ENCODE measurements at places on chromosomes 5 and 9. TPM values are rescaled to one million over a fixed set of nuclear protein-coding genes. Genes with fewer than 3 reads are reported as not detected.

The SPATA31A3 gene
- total RNA-seq, result not detected

The CDC42SE2 gene
- 106 TPM for total RNA-seq

GRCh38 chr5:150457121-150457520 is 7.6 kb upstream of the RPS14 start:
- no peak for DNase-seq

GRCh38 chr9:87040410-87041009 is 93.2 kb upstream of the GAS1 start:
- DNase-seq, result no peak

DNA sequence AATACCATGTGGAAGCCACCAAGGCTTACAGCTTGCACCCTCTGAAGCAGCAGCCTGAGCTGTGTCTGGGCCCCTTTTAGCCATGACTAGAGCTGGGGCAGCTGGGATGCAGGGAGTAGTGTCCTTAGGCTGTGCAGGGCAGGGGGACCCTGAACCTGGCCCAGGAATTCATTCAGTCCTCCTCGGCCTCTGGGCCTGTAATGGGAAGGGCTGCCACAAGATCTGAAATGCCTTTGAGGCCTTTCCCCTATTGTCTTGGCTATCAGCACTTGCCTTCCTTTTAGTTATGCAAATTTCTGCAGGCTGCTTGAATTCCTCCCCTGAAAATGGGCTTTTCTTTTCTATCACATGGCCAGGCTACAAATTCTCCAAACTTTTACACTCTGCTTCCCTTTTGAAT is 9.0 kb downstream of the GPR150 start:
- DNase-seq, result no peak

GRCh38 chr9:92480986-92481633 is 1.2 kb downstream of the ASPN start:
- DNase-seq, result no peak

- no peak for DNase-seq
Observed at GRCh38 chr9:72185561-72185960, 36.3 kb downstream of the GDA start.

DNA sequence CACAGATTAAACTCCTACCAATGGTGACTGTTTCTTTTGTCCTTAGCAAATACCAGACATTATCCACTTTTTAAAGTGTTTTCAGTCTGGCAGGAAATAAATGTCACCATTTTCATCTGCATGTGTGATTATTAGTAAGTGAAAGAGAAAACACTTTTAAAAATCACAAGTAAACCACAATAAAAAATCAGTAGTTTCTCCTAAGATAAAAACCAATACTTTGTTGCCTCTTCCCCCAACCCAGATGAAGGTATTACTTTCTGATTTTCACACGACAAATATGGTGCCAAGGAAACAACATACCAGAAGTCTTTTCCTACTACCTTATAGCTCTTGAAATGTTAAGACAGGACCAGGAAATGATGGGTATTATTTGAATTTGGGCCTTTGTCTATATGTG is 11.5 kb upstream of the MAP3K1 start:
- no peak for DNase-seq

The AGXT2 gene
- total RNA-seq, result not detected

DNA sequence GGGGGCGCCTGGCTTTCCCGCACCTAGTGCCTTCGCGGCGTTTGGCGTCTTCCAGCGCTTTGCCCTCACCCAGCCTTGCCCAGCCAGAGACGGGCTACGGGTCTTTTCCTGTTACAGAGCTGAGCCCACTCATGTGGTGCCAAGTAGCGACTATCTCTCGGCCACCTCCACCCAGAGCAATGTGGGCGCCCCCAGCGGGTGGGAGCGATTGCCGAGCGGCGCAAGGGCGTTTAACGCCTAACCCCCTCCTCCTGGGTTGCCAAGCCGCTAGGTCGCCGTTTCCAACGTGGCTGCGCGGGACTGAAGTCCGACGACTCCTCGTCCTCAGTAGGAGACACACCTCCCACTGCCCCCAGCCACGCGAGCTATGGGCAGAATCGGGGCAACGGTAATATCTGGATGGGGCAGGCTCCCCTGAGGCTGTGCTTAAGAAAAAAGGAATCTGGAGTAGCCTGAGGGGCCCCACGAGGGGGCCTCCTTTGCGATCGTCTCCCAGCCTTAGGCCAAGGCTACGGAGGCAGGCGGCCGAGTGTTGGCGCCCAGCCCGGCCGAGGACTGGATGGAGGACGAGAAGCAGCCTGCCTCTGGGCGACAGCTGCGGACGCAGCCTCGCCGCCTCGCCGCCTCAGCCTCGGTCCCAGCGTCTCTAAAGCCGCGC is 5.8 kb downstream of the TLX3 start:
- no peak for DNase-seq

- DNase-seq, result no peak
Observed at GRCh38 chr5:176368726-176369125, 3.4 kb downstream of the ARL10 start.

- DNase-seq, result no peak
Observed at GRCh38 chr9:124399968-124400940, 15.0 kb downstream of the PSMB7 start.

DNA sequence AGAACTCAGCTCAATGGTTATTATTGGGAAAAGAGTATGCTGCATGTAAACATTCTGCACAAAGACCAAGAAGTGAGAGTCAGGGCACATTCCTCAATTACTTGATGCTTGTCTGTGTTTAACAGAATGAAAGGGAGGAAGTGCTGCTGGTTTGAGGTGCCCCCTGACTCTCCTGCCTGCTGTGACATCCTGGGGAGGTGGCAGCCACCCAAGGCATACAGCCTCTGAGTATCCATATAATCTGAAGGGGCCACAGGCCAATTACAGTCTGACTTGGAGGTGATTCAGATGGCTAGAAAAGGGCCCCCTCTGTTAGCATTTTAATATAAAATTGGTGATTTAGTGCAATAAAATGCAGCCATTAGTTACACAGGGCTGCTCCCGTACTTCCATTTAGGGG is 313.8 kb downstream of the ASTN2 start:
- DNase-seq, result no peak

DNA sequence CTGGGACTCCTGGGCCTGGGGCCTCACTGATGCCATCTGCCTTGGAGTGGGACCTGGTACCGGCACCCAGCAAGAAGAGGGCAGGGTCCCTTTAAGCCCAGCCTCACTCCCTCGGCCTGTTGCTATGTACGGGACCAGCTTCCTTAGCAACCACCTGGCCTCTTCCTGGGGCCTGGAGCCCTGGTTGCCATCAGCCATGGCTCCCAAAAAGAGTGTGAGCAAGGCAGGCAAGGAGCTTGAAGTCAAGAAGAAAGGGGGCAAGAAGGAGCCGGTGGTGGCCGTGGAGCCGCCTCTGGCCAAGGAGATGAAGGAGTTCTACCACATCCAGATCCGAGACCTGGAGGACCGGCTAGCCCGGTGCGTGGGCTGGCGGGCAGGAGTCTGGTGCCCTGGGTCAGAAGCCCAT is at the start of gene CFAP157:
TSS of gene CFAP157 (plus strand) at position 153 of the 406 bp plus-strand sequence. CDS start at position 197, 44 bp downstream.
- DNase-seq, result no peak

The CDC20B gene
- total RNA-seq, result not detected

- no peak for DNase-seq
Observed at GRCh38 chr9:33022303-33022702, 2.8 kb upstream of the DNAJA1 start.

DNA sequence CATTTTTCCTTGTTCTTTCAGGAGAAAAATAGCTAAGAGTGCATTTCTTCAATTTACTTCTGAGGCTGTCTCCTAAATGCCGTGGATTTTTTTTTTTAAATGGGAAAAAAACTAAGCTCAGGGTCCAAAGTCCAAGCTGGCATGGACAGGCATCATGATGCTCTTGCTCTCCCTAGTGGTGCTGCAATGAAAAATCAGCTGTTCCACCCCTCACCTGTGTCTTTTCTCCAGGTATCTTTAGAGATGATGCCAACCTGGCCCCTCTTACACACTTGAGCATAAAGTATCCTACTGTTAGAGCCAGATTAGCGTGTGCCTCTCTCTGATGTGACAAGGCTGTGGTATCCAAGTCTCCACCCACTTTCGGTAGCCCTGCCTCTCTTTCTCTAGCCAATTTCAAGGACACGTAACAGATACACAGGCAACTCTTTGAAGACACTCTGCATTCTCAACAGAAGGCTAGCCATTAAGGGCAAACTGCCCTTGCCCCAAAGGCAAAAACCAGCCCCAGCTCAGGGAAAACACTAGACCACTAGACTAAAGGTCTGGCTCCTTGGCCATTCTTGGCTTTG is 208.8 kb downstream of the SAXO1 start:
- no peak for DNase-seq
